ENCODE measurements at places on chromosomes 5 and 9.

DNA sequence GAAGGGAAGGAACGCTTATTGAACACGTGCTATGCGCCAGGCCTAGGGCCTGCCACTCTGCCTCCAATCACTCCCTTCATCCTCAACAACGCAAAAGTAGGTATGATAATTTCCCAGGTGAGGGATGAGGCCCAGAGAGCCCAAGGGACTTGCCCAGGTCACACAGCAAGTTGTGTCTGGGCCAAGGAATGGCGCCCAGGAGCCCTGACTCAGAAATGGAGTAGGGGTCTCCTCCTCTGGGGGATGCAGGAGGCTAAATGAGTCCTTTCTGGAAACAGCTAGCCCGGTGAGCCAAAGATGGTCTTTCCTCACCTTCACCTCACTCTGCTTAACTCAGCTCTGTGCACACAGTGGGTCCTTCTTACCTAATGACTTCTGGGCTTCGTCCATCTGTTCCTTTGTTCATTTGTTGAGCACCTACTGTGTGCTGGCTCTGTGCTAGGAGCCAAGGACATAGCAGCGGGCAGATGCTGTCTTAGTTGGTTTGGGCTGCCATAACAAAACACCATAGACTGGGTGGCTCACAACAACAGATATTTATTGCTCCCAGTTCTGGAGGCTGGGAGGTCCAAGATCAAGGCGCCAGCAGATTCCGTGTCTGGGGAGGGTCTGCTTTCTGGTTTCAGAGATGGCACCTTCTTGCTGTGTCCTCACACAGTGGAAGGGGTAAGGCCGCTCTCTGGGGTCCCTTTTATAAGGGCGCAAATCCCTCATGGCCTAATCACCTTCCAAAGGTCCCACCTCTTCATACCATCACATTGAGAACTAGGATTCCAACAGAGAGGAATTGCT is 22.3 kb upstream of the NEURL1B start:
- no peak for DNase-seq

DNA sequence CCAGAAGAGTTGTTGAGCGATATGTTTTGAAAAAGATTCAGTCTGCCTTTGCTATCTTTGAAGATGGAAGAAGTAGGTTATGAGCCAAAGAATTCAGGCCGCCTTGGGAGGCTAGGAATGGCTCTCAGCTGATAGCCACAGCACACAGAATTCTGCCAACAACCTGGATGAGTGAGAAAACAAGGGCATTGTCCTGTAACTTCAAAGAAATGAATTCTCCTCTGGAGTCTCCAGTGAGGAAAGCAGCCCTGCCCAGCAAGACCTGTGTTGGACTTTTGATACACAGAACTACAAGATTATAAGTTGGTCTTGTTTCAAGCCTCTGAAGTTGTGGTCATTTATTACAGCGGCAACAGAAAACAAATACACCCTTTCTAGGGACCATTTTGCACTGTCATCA is 509.9 kb upstream of the ZNF608 start:
- DNase-seq = no peak

- no peak for DNase-seq
These were observed 112.2 kb upstream of the NUDT12 start for GRCh38 chr5:103674739-103675138.

GRCh38 chr9:129487658-129488483 is 133.0 kb downstream of the C9orf50 start:
- peak; percentile 80 for DNase-seq

DNA sequence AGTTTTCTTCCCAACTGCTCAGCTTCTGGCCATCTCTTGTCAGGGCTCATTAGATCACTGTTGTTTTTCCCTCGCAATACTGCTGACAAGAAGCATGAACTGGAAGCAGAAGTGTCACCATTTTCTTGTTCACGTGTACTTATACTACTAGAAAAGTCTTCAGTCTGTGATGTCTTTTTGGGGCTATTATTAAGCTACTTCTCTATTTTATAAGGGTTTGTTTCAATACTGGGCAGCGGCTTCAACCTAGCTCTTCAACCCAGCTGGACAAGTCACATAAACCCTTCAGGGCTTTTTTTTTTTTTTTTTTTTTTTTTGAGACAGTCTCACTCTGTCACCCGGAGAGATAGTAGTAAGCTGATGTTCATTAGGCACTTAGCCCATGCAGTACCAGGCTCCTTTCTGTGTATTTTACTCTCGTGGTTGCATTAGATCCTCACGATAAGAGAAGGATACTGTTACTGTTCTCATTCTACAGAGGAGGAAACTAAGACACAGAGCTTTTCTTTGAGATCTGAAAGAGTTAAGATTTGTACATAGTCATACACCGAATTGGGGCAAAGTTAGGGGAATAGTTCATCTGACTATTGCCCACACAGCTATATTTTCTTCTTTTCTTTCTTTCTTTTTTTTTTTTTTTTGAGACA is 20.5 kb downstream of the RAPGEF1 start:
- no peak for DNase-seq

DNA sequence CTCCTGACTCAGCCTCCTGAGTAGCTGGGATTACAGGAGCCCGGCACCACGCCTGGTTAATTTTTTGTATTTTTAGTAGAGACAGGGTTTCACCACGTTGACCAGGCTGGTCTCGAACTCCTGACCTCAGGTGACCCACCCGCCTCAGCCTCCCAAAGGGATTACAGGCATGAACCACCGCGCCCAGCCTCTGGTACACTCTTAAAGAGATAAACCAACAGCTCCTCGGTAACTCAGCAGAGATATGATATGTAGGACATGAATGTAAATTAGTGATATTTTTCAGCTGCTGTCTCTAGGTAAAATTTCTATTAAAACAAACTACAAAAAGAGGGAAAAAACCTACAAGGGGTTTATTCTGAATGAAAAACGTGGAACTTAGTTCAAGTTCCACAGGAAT is 42.8 kb upstream of the HK3 start:
- no peak for DNase-seq

DNA sequence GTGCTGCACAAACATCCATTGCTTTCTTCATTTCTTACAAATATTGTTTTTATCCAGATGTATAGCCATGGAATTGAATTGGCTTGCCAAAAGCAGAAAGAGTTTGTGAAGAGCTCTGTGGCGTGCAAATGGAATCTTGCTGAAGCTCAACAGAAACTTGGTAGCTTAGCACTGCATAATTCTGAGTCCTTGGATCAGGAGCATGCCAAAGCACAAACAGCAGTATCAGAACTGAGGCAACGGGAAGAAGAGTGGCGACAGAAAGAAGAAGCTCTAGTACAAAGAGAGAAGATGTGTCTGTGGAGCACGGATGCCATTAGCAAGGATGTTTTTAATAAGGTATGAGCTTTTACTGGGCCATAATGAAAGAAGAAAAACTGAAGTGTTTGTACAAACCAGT is 5.5 kb downstream of the CDC37L1 start:
- no peak for DNase-seq

- no peak for DNase-seq
These were observed 566.2 kb downstream of the BNC2 start for GRCh38 chr9:16304301-16304700.

DNA sequence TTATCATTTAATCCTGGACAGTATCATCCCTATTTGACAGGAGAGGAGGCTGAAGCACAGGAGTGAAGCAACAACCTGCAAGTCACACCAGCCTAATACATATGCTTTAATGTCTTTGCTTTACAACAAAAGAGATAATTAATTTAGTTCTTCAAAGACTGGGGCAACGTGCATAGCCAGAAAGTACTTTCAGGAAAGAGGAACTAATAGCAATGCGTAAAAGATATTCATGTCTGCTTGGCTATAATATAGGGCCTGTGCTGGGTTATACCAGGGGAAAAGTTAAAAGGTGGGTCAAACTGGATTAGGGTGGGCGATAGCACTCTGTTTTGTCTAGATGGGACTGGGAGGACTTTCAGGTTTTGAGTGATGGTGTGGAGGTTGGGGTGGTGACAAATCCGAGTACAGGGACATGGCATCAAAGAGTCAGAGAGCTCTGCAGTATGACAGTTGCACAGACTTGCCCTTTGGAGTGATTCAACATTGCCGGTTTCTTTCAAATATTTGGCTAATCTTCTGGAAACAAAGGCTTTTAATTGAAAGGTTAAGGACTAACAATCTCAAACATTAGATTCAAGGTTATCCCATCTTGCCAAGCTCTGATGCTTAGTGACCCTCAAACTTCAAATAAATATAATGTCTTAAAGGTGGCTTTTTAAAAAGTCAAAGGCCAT is 11.9 kb downstream of the DAB2 start:
- no peak for DNase-seq

- DNase-seq = no peak
These were observed 2086.5 kb upstream of the C9orf72 start for GRCh38 chr9:29659736-29660135.

DNA sequence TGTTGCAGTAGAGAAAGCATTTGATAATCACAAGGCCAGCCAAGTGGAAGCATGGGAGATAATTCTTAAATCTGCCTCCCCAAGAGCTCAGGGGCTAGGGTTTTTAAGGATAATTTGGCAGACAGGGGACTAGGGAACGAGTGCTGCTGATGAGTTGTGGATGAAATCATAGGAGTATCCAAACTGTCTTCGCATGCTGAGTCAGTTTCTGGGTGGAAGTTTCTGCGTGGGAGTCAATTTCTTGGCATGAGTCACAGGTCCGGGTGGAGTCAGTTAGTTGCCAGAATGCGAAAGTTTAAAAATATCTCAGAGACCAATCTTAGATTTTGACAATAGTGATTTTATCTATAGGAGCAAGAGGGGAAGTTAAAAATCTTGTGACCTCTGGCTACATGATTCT is 112.6 kb downstream of the TMC1 start:
- no peak for DNase-seq

DNA sequence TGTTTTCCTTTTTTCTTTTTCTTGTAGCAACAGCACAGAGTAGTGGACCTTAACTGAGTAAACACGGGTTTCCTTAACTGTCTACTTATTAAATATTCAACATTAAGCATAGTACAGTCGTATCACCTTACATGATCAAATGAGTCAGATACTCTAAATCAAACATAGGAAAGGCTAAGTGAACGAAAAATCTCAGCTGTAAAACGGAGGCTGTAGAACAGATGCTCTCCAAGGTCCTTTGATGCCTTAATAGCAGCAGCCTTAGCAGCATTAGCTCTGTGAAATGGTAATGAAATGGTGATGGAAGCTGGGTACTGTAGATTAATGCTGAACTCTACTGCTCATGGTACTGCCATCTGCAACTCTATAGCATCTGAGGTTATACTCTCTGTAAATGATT is 1433.3 kb upstream of the C9orf72 start:
- no peak for DNase-seq

GRCh38 chr5:127305493-127305892 is 14.9 kb downstream of the MEGF10 start:
- no peak for DNase-seq

DNA sequence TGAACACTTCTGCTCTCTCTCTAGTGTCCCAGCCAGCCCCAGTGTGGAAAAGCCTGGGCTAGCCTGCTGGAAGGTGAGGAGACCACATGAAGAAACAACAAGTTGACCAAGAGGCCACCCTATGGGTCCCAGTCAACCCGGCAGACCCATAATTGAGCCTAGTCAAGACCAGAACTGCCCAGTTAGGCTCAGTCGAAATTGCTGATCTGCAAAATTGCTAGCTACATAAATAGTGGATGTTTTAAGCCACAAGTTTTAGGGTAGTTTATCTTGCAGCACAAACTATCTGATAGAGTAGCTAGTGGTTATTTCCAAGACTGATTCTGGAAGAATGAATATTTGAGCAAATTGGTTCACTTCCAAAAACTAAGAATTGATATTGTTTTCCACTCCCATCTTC is 82.3 kb upstream of the CCDC112 start:
- DNase-seq = no peak

- no peak for DNase-seq
These were observed 141.1 kb upstream of the TLE4 start for GRCh38 chr9:79430619-79431018.

- DNase-seq = no peak
These were observed 44.1 kb upstream of the EQTN start for GRCh38 chr9:27340961-27341511.

- DNase-seq = no peak
These were observed 154.2 kb upstream of the TYRP1 start for GRCh38 chr9:12538842-12539579.

GRCh38 chr9:132795511-132796303 is 82.4 kb downstream of the AK8 start:
- no peak for DNase-seq

DNA sequence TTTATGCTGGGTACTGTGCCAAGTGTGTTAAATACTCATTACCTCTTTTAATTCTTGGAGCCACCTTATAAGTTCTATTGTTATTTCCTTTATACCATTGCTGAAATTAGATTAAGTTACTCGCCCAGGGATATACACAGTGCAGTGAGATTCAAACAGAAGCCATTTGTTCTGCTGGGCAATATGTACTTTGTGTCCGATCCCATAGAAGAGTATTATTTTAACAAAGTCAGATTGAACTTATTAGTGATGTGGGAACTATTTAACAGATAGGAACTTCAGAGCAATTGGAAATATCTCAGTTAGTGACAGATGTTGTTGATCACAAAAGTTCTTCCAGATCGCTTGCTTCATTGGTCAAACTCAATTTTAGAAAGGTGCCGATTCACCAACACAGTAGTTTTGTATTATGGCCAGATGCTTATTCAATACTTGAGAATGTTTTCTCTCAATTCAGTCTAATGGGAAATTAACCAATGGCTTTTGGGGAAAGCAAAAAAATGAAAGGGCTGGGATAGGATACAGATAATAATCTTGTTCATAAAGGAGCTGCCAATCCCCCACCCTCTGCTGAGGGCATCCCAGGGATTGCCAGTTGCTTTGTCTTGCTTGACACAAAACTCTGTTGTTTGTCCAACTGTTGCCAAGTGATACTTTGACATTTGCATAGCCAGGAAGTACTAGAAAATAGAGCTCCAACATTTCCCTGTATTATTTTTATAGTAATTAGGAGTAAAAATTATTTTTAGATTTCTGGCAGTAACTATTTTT is 94.8 kb upstream of the SEMA6A start:
- no peak for DNase-seq

GRCh38 chr5:80282054-80282453 is 26.2 kb upstream of the SERINC5 start:
- DNase-seq = no peak

DNA sequence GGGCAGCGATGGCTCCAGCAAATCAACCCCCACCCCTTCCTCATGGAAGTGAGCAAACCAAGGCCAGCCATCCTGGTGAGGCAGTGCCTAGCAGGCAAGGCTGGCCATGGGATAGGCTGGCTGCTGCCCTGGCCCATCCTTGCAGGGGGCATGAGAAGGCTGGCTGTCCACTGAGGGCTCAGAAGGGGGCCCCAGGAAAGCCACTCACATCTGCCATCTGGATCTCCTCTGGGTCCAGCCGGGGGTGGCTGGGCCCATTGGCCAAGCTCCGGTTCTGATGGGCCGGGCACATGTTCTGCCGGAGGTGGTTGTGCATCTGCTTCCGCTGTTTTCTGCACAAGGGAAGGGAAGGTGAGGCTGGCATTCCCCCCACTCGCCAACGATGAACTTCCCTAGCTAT is 57.1 kb downstream of the PSD2 start:
- no peak for DNase-seq

DNA sequence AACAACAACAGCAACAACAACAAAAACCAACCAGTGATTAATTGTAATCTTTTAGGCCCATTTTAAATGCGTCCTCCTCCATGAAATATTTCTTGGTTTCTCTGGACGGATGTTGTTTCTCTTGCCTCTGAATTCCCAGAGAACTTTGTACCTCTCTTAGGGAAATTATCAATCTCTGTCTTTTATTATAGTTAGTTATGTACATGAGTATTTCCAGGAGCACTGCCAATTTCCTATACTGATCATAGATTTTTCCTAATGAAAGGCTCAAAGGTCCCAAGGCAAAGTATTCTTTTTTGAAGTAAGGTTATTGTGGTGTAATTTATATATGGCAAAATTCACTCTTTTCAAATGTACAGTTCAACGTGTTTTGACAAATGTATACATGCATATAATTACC is 20.4 kb upstream of the PALM2AKAP2 start:
- no peak for DNase-seq

GRCh38 chr5:113176734-113177133 is 200.1 kb downstream of the DCP2 start:
- no peak for DNase-seq

Measured in activated CD8-positive, alpha-beta memory T cell treated with anti-CD3 and anti-CD28 coated beads, Interleukin-2, amount 50 U/mL, for 48 hours (primary cell).